Ovary (tissue), 10 donors: ENCODE measurements at places on chromosomes 5 and 9. TPM values are rescaled to one million over a fixed set of nuclear protein-coding genes. Genes with fewer than 3 reads are reported as not detected.

DNA sequence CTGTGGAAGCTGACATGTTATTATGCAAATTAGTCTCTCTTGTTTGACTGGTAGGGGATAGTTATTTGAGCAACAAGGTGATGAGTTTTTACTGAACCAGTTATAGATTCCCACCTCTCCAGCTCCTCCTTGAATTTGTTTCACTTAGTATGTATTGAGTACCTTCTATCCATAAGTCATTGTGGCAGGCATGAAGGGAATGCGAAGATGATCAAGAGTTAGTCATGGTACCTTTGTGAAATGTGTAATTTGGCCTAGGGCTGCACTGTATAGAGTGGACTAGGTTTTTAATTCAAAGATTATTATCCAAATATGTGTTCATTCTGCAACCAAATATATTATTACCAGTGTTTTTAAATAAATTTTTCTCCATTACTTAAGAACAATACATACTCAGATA, 110.1 kb downstream of the HACD4 start:
- no peak overlapping the region for H3K27ac ChIP-seq
- DNase-seq, result no peak
- H3K27me3 ChIP-seq, result no peaks in the 10 kb centered on the region
- no peaks in the 10 kb centered on the region for H3K4me1 ChIP-seq
- H3K36me3 ChIP-seq, result no peaks in the 10 kb centered on the region
- H3K4me3 ChIP-seq, result no peak overlapping the region

GRCh38 chr9:87524061-87524460, 26.4 kb downstream of the DAPK1 start:
- no peak overlapping the region for H3K4me3 ChIP-seq
- H3K36me3 ChIP-seq, result no peaks in the 10 kb centered on the region
- no peaks in the 10 kb centered on the region for H3K27me3 ChIP-seq
- no peak overlapping the region for H3K27ac ChIP-seq
- peaks cover 23% of the 10 kb centered on the region for H3K4me1 ChIP-seq

GRCh38 chr5:147050172-147050571, 171.6 kb upstream of the PPP2R2B start:
- H3K36me3 ChIP-seq, result no peaks in the 10 kb centered on the region
- no peak overlapping the region for H3K27ac ChIP-seq
- H3K4me3 ChIP-seq, result no peak overlapping the region
- no peak for DNase-seq
- H3K27me3 ChIP-seq, result no peaks in the 10 kb centered on the region

GRCh38 chr9:134056483-134057306, 11.1 kb downstream of the BRD3 start:
- no peaks in the 10 kb centered on the region for H3K27me3 ChIP-seq
- peak overlapping the region; percentile 6 for H3K4me3 ChIP-seq
- H3K4me1 ChIP-seq, result peaks cover 38% of the 10 kb centered on the region
- DNase-seq, result peak; percentile 39
- H3K27ac ChIP-seq, result no peak overlapping the region

DNA sequence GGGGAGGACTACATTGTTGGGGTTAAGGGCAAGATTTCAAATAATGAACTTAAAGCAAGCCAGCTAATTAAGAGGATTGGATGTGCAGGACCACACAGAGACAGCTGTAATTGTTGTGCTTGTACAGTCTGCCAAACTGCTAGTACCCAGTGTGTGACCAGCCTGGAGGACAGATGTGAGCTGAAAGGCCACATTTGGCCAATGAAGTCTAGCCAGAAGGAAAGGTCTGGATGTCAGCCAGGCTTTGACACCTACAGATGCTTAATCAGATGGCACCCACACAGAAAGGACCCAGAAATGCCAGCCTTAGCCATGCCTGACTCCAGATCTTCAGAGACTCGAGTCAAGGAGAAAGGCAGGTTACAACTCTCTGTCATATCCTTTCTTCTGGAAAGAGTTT, 491.1 kb downstream of the KIF4B start:
- no peak for DNase-seq
- no peak overlapping the region for H3K27ac ChIP-seq
- H3K36me3 ChIP-seq, result no peaks in the 10 kb centered on the region
- no peaks in the 10 kb centered on the region for H3K4me1 ChIP-seq
- no peak overlapping the region for H3K4me3 ChIP-seq

Gene GPR21
- 1.9 TPM for total RNA-seq

DNA sequence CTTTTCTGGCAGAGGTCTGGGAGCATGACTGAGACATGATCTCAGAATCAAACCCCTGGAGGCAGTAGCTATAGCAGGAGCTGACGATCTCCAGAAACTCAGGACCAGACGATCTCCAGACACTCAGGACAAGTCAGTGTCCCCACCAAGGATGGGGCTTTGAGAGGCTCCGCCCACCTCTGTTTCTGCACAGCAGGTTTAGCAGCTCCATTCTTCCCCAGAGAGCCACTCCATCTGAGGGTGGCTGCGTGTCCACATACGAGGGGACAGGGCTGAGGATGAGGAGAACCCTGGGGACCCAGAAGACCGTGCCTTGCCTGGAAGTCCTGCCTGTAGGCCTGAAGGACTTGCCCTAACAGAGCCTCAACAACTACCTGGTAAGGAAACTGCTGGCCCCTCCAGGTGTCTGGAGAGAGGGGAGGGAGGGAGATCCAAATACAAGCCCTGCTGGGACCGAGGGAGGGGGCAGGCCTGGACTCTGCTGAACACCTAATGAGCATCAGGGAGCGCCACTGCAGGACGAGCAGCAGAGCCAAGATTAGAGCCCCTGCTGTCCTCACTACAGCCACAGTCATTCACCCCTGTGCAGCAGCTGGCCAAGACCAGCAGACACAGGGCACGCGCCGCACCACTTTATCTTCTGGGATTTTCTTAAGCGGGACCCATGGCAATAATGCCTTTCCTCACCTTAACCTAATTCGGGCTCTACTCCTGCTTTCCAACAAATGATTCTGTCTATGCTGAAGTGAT, at the start of gene GABRP:
TSS of gene GABRP (plus strand) at position 228 of the 750 bp plus-strand sequence. CDS start 4,891 bp downstream, outside the sequence.
- H3K27ac ChIP-seq, result no peak within 1 kb of the TSS
- H3K4me3 ChIP-seq, result no peak within 1 kb of the TSS
- DNase-seq, result no peak
- no peaks in the 10 kb centered on the region for H3K36me3 ChIP-seq

GRCh38 chr5:179805529-179806249, 977 bp downstream of the MGAT4B start:
- no peaks in the 10 kb centered on the region for H3K27me3 ChIP-seq
- peak overlapping the region; percentile 98 for H3K27ac ChIP-seq
- H3K36me3 ChIP-seq, result no peaks in the 10 kb centered on the region

Gene PCDHB8
- total RNA-seq, result 1.2 TPM

GRCh38 chr5:57494104-57495098, 11.8 kb upstream of the ACTBL2 start:
- H3K27ac ChIP-seq, result no peak overlapping the region
- H3K4me3 ChIP-seq, result no peak overlapping the region
- H3K4me1 ChIP-seq, result peaks cover 2% of the 10 kb centered on the region
- no peaks in the 10 kb centered on the region for H3K27me3 ChIP-seq

DNA sequence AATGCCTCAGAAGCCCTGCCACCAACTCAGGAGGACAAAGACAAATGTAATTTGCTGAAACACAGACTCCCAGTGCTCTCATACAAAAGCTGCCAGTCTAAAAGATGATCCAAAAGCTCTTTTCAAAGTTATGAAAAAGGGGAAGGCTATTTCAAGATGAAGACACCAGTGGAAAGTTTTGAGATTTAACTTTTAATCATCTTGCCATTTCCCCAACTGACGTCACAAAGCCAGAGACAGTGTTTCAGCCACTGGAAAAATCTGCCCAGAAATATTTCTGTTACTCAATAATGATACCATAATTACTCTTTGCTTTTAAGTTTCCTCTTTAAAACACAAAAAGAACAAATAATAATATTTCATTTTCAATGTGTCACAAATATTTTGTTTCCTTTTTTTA, 20.9 kb downstream of the ENG start:
- H3K4me1 ChIP-seq, result peaks cover 61% of the 10 kb centered on the region
- no peaks in the 10 kb centered on the region for H3K27me3 ChIP-seq
- H3K4me3 ChIP-seq, result no peak overlapping the region
- DNase-seq, result no peak
- H3K36me3 ChIP-seq, result no peaks in the 10 kb centered on the region
- H3K27ac ChIP-seq, result peak overlapping the region; percentile 67

DNA sequence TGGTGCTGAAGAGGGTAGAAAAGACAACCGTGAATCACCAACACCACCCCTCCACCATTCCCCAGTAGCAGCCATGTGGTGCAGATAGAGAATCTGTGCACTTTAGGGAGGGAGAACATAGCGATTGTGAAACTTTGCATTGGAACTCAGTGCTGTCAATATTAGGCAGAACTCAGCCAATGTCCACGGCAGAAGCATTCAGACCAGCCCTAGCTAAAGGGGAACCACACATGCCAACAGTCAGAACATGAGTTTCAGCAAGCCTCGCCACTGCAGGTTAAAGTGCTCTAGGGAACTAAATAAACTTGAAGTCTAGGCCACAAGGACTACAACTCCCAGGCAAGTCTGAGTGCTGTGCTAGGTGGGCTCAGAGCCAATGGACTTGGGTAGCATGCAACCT, 38.5 kb upstream of the DEPDC1B start:
- no peak for DNase-seq
- no peaks in the 10 kb centered on the region for H3K4me1 ChIP-seq
- no peaks in the 10 kb centered on the region for H3K27me3 ChIP-seq
- H3K27ac ChIP-seq, result no peak overlapping the region

DNA sequence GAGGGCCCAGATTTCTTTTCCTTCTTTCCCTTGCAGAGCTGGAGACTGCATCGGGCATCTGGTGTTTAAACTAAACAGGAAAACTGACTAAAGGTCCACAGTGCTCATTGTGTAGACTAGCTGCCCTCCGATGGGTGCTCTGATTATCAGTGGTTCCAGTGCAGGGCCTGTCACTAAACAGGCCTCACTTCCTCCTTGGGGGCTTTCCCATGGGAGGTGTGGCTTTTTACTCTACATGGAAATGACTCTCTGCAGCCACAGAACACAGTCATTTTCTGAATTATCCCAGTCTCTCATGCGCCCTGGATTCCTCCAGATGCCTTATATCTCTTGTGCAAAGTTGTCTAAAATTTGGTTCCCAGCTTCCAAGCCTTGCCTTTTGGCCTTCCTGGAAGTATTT, 199.2 kb downstream of the TRIO start:
- H3K4me1 ChIP-seq, result peaks cover 2% of the 10 kb centered on the region
- DNase-seq, result no peak
- H3K36me3 ChIP-seq, result no peaks in the 10 kb centered on the region
- no peak overlapping the region for H3K4me3 ChIP-seq
- H3K27me3 ChIP-seq, result no peaks in the 10 kb centered on the region

DNA sequence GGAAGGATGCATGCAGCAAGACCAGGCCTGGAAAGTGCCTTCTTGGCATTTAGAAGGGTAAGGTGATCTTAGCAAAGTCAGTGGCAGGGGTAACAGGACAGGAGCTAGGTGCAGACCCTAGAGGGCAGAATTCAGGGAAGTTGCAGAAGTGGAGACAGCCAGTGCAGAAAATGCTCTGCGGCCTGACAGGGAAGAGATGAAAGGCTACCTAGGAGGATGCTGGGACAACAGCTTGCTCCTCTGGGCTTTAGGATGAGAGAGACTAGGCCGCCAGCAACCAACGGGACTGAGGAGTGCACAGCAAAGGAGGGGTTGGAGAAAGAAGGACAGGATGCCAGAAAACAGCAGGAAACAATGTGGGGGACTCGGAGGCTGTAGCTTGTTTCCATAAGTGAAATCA, 219.9 kb downstream of the FSTL4 start:
- no peaks in the 10 kb centered on the region for H3K36me3 ChIP-seq
- no peak for DNase-seq

GRCh38 chr5:107257885-107258520, 412.7 kb downstream of the EFNA5 start:
- no peak overlapping the region for H3K4me3 ChIP-seq
- H3K27ac ChIP-seq, result no peak overlapping the region
- no peaks in the 10 kb centered on the region for H3K36me3 ChIP-seq
- no peaks in the 10 kb centered on the region for H3K4me1 ChIP-seq
- DNase-seq, result no peak

Gene GBGT1
- total RNA-seq, result 11.0 TPM

Gene PCDHGA1
- 1.00 TPM for total RNA-seq

DNA sequence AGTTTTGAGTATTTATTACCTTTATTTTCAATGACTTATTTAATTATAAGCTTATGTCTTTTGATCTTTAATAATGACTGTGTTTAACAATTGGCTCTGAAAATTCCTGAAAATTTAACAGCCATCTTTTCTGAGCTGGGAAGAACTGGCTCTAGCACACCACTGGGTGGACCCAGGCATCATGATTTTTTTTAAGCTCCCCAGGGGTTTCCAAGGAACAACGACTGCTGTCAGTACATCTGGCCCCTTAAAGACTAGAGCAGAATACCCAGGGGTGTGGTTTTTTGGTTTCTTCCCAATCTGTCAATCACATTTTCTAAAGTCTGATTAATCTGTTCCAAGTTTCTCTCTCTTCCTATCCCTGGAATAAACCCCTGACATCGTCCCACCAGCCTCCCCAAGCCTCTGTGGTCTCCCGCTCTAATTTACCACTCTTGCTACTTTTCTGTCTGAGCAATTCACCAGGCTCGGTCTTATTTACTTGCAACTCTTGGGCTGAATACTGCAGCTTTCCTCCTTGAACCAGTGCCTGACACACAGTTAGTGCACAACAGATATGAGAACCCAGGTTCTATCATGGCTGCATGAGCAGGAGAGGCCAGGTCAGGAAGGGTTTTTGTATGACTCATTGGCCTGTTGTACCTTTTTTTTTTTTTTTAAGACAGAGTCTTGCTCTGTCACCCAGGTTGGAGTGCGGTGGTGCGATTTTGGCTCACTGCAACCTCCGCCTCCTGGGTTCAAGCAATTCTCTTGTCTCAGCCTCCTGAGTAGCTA, 321.9 kb downstream of the ZSWIM6 start:
- no peak overlapping the region for H3K4me3 ChIP-seq
- H3K36me3 ChIP-seq, result no peaks in the 10 kb centered on the region
- no peaks in the 10 kb centered on the region for H3K4me1 ChIP-seq
- H3K27ac ChIP-seq, result no peak overlapping the region

Gene GAS1
- total RNA-seq, result 41.6 TPM

DNA sequence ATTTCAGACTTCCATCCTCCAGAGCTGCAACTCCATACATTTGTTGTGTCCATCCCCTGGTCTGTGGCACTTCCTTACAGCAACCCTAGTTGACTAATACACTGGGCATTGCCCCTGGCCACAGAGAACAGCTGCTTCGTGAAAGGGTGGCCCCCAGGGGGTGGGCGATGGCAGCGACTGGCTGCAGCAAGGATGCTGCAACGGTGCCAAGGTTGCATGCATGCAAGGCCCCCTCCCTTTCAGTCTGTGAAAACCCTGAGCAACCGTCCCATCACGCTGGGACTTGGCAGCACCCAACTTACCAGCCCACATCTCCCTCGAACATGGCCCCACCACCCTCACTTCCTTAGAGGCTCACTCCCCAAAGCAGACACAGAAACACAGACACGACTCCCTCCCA, 162.5 kb downstream of the MED10 start:
- H3K36me3 ChIP-seq, result no peaks in the 10 kb centered on the region
- no peak for DNase-seq
- H3K4me1 ChIP-seq, result no peaks in the 10 kb centered on the region

DNA sequence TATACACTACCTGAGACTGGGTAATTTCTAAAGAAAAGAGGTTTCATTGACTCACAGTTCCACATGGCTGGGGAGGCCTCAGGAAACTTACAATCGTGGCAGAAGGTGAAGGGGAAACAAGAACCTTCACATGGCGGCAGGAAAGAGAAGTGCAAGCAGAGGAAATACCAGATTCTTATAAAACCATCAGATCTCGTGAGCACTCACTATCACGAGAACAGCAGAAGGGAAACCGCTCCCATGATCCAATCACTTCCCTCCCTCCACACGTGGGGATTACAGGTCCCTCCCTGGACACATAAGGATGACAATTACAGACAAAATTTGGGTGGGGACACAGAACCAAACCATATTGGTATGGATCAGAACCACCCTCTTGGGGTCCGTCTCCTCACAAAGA, 44.2 kb upstream of the SPIN1 start:
- no peaks in the 10 kb centered on the region for H3K36me3 ChIP-seq
- no peak overlapping the region for H3K4me3 ChIP-seq
- no peak overlapping the region for H3K27ac ChIP-seq
- no peak for DNase-seq
- no peaks in the 10 kb centered on the region for H3K27me3 ChIP-seq
- no peaks in the 10 kb centered on the region for H3K4me1 ChIP-seq
